ENCODE measurements at places on chromosomes 2 and 18.

DNA sequence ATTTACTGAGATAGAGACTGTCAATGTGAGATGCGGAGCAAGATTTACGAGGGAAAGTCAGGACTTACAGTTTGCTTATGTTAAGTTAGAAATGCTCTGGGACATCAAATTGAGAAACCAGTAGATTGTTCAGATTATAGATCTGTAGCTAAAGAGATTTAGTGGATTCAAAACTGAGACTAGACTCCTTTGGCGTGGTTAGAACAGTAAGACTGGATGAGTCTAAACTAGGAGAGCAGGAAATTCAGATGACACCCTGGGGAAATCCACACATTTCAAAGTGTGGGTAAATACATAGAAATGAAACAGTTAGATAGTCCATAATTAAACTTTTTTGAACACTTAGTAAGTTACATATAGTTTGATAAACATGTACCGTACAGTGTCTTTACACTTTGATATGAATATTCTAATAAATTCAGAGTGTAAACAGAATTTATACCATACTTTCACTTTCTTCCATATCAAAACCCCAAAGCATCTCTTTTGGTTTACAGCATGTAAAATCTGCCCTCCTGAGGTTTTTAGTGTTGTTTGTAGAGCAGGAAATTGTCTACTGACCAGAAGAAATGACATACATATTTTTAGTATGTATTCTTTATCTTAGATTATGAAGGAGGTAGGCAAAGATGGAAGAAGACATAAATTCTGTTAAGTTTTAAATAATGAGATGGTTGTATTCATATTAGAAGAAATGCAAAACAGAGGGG, 231.5 kb downstream of the NYAP2 start:
- no peak for DNase-seq

- DNase-seq, result no peak
Observed at GRCh38 chr2:123715467-123715982, 309.6 kb upstream of the CNTNAP5 start.

GRCh38 chr2:172856606-172857005, 121.0 kb downstream of the RAPGEF4 start:
- no peak for DNase-seq

- DNase-seq, result no peak
Observed at GRCh38 chr2:69564604-69565003, 78.9 kb downstream of the AAK1 start.

GRCh38 chr18:9827211-9827792, 58.5 kb upstream of the TXNDC2 start:
- no peak for DNase-seq

GRCh38 chr2:24123195-24123921, at the start of the genes FAM228B and PFN4:
Gene FAM228B, plus strand, starts transcription at chr2:24123469. Its CDS starts 893 bp downstream, at chr2:24124362.
Gene PFN4, minus strand, starts transcription at chr2:24123334. Its CDS starts 799 bp downstream, at chr2:24122535.
- DNase-seq, result peak; percentile 35

- DNase-seq, result no peak
Observed at GRCh38 chr2:238203973-238204683, 633 bp upstream of the ILKAP start.

Data from stimulated activated CD8-positive, alpha-beta memory T cell treated with anti-CD3 and anti-CD28 coated beads, Interleukin-15, amount 100 ng/mL, for 24 hours (primary cell).